Motor neuron (in vitro differentiated cells): ENCODE measurements at places on chromosomes 5 and 9. TPM values are rescaled to one million over a fixed set of nuclear protein-coding genes. Genes with fewer than 3 reads are reported as not detected.

Gene SURF1
- 32.7 and 35.3 TPM in 2 replicates for total RNA-seq

DNA sequence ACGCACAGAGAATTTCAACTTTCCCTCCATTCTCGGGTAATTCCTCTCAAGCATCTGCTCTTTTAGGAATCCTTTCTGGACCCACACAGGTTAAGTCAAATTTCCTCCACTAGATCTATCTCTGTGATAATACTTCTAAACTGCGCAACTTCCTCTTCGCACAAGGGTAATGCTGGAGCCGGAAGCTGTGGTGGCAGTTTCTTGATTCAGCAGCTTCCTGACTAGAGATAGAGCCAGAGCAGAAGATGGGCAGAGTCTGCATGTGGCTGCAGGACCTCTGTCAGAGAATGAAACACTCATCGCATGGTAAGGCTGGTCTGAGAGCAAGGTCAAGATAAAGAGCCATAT is 11.1 kb upstream of the CDC42SE2 start:
- no peak for ATAC-seq

- no peak for ATAC-seq
These were observed 1404.3 kb downstream of the MAT2B start for GRCh38 chr5:164909673-164910072.

DNA sequence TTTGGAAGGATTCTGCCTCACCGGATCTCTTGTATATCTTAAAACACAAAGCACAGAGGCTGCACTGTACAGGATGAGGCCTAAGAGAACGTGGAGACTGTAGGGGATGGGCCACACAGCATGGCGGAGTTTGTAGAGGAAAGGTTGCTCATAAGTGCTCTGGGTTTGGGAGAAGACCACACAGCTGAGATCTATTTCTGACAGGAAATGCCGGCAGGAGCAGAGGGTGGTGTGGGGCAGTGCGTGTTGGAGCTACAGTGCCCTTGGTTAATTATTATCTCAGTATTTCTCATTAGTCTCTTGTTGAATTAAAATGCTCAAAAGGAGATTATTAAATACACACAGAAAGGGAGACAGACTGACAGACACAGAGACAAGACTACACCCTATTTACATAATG is 9.6 kb downstream of the PALM2AKAP2 start:
- no peak for ATAC-seq
